Stomach (tissue), 19 donors: ENCODE measurements at places on chromosomes 7 and 10. TPM values are rescaled to one million over a fixed set of nuclear protein-coding genes. Genes with fewer than 3 reads are reported as not detected.

DNA sequence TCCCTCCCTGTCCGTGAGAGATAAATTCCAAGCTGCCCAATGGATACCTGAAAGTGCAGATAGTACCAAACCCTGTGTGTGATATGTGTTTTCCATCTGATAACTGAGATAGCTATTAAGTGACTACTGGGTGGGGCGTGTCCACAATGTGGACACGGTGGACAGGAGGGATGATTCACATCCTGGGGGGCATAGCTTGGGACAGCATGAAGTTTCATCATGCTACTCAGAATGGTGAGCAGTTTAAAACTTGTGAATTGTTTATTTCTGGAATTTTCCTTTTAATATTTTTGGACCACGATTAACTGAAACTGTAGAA, 158.6 kb downstream of the CREB5 start:
- DNase-seq, result no peak

DNA sequence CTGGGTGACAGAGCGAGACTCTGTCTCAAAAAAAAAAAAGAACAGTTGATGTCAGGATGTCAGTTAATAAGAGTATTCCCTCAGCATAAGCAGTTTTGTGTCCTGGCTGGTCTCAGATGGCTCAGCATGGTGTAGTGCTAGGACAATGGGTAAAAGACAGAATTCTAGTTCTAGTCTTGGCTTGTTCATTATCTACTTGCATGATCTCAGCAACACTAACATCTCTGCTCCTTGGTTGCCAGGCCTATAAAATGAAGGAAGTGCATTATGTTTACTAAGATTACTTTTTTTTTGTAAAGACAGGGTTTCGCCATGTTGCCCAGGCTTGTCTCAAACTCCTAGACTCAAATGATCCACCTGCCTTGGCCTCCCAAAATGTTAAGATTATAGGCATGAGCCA, 84.3 kb upstream of the SP8 start:
- DNase-seq, result no peak

- no peak for DNase-seq
Measured at GRCh38 chr10:13224210-13224995, 9.8 kb downstream of the UCMA start.

DNA sequence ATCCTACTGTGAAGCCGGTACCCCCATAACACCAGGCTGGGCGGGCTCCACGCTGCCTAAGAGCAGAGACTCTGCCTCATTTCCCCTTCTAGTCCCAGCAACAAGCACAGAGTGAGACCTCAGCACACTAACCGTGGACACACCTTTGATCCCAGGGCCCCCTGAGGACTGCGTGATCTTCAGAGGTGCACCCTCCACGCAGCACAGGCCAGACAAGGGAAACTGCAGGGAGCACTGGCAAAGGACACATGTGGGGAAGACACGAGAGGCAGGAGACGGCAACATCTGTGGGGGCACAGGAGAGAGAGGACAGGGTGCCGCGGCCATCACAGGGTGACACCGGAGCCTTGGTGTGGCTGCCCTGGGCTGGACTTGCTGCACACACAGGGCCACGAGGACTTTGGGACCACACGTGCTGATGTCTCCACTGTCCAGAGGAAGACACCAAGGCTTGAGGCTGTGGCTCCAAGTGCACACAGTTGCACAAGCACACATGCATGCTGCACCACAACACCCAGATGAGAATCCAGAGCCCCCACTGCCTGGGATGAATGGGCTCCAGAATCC, 128.8 kb downstream of the PTPRN2 start:
- no peak for DNase-seq

DNA sequence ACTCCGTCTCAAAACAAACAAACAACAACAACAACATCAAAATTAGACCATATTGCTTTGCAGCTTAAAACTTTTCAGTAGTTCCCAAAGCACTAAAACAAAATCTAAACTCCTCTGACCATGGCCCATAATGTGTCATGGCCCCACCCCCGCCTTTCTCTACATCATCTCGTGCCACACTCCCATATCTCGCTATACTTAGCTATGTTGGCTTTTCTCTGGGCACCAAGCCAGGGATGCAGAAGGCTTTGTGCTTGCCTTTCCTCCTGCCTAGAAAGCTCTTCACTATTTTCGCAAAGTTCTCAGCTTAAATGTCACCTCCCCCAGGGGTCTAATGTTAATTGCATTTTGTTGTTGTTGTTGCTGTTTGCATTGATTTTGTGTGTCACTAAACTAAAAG, 15.1 kb upstream of the SLC16A12 start:
- peak; percentile 90 for DNase-seq

DNA sequence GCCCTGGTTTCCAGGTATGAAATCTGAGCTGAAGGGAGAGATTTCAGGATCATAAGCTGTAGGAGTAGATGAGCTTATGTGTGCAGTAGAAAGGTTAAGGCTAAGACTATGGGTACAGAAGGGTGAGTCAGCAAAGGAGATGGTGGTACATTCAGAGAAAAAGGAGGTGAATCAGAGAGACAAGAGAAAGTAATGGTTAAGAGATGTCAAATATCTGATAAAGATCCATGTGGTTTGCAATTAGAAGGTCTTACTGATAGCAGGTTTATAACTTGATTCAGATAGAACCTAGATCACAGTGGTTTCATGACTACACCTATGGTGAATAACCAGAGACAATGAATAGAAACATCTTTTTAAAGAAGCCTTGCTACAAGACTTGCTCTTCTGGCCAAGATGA, 4.5 kb upstream of the NPY start:
- no peak for DNase-seq

DNA sequence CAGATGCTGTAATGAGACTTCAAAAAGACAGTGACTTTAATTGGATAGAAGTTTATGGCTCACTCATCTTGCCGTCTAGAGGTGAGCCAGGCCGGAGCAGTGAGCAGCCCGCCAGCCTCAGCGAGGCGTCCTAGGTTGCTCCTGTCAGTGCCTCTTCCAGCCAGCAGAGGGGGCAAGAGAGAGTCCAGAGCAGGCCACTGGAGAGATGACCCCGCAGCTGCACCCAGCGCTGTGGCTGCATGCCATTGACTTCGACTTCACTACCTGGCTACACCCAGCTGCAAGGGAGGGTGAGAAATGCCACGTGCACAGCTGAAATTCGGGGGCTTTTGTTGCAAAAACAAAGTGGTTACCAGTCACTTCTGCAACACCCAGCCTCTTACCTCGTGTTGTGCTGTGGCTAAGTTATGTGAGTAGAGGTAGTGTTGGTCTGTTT, 26.5 kb downstream of the NUB1 start:
- DNase-seq, result peak; percentile 94

DNA sequence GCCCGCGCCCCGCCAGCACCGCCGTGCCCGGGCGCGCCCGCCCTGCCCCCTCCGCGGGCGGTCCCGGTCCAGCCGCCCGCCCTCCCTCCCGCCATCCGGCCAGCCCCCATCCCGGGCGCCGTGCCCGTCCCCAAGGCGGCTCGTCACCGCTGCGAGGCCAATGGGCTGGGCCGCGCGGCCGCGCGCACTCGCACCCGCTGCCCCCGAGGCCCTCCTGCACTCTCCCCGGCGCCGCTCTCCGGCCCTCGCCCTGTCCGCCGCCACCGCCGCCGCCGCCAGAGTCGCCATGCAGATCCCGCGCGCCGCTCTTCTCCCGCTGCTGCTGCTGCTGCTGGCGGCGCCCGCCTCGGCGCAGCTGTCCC, at the start of gene HTRA1:
TSS of gene HTRA1 (plus strand) at position 187 of the 362 bp plus-strand sequence. CDS start at position 287, 100 bp downstream.
- DNase-seq, result peak; percentile 56

DNA sequence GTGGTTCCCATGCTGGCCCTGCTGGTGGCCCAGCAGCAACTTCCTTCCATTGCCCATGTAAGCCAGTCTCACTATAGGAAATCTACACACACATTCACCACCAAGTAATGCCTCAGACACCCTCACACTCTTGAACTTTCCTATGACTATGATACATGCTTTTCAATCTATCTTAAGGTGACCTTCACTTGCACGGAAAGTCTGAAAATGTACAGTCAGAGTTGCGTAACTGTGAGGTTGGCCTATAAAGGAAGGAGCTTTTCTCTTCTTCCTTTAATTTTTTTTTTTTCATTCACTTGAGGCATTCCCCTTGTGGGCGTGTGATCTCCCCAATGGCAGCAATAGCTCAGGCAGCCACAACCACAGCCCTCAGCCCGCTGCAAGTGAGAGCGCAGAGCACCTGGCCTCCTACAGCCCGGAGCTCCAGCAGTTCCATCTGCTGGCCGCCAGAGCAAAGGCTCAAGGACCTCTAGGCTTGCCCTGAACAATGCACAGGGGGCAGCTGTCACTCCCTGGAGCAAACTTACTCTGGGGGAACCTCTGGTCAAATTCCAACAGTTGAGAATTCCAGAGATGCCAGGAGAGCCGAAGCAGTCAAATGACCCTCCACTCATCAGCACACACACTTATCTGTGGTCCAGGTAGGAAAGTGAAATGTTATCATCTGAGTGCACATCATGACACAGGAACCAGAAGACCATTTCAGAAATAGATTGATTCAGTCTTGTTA, 123.1 kb upstream of the ADO start:
- peak; percentile 29 for DNase-seq

DNA sequence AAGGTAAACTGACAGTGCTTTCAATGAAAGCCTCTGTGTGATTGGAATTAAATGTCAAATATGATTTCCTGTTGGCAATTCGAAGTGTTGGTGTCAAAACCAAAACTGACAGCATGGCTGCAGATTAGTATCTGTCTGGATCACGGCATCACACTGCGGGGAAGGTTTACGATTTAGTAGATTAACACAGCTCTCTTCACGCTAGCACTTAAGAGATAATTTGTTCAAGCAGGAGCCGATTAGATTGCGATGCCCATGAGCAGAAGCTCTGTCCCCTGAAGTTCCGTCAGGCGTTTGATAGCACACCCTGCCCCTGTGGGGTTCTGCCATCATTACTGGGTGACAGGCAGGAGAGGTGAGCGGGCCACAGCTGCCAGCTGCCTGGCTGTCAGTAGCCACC, 279.5 kb upstream of the AUTS2 start:
- no peak for DNase-seq

DNA sequence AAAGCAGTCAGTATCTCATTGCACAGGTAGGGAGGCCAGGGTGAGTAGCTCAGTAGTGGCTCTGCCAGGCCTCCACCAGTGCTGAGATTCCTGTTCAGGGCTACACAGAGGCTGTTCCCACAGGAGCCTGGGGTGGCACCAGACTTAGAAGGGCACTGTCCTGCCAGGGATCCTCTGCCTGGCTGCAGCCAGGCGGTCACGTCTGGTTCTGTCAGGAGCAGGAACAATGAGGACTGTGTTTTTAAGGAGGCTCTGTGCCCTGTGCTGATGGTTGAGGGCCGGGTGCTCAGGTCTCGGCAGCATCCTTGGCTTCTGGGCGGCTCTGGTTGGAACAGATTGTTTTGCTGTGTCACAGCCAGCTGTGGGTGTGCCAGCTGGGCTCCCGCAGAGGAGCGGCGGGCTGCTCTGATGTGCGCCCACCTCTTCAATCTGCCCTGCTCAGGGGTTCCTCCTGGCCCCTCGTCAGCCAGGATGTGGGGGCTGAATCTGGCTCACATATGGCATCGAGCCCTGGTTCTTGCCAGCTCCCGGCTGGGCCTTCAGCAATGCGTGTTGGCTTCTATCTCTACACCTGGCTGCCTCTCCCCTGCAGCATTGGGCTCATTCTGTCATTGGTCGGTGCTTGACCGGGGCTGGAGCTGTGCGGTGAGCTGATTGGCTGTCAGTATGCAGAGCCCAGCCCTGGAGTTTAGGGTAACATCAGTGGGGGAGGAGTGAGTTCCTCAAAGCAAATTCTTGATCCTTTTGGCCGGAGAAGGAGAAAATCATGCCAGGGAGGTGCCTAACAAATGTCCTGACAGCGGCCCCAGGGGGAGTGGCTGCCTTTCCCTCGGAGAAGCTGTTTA, 41.2 kb downstream of the TACR2 start:
- peak; percentile 68 for DNase-seq

GRCh38 chr7:149883048-149883438, 9.3 kb downstream of the ATP6V0E2 start:
- DNase-seq, result no peak

GRCh38 chr10:110150046-110150445, 57.4 kb upstream of the MXI1 start:
- no peak for DNase-seq

SYT15 gene
- total RNA-seq, result not detected

DGKB gene
- total RNA-seq, result 5.5 TPM

PNLIPRP1 gene
- not detected for total RNA-seq

NRCAM gene
- total RNA-seq, result 2.2 TPM

MCM10 gene
- total RNA-seq, result 4.6 TPM
